Amniotic epithelial cell (primary cell): ENCODE measurements at places on chromosomes 2 and 18.

DNA sequence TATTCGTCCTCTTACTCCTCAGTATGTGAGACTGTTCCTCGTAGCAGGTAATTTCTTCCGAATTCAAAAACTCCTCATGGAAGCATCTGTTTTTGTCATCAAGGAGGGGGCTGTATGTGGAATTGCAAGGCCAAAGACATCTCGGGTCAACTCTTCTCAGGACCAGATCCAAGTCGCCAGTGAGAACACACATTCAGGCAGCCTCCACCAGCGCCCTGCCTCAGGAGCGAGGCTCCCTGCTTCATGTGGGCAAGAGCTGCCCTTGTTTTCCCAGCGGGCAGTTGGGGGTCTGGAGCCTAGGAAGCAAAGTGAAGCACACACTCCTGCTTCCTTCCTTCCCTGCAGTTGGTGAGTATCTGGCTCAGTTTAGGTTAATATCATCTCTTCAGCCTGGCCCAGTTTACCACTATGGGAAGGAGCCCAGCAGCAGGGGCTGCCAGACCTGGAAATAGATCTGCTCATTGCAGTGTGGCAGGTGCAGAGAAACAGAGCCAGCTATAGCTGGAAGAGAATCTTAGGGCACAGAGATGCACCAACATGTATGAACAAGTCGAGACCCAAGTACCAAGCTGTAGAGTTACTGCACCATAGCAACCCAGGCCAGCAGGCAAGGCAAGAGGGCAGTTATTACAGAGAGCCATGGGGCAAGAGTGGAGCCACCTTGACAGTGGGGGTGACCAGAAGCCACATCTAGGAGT lies 25.3 kb downstream of the TMEM127 start:
- DNase-seq = no peak

DNA sequence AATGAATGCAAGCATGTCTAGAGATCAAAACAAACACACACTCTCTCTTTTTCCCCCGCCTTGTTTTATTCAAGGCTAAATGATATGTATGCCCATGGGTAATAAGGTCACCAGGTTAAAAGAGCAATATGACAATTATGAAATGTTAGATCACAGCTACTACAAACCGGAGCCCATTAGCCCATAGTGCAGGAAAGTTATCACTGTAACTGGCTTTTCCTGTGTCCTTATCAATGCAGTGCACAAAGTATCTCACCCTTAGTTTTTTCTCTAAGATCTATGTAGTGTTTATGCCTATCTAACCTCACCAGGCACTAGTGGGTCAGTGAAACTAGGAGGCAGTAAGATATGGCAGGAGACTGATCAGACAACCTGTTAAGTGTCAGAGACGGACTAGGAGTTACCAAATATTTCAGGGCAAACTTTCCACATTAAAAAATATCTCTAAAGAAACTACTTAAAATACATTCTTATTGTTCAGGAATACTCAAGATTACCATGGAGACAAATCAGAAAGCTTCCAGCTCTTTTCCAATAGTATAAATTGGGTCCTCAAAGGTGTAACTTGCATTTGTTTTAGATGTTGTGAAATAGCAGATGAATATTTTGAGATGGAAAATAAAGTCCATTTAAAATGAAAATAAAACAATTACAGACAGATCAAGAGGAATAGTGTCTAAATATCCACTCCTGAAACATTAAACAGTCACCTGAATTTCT lies 282.2 kb downstream of the EXOC6B start:
- DNase-seq = no peak

DNA sequence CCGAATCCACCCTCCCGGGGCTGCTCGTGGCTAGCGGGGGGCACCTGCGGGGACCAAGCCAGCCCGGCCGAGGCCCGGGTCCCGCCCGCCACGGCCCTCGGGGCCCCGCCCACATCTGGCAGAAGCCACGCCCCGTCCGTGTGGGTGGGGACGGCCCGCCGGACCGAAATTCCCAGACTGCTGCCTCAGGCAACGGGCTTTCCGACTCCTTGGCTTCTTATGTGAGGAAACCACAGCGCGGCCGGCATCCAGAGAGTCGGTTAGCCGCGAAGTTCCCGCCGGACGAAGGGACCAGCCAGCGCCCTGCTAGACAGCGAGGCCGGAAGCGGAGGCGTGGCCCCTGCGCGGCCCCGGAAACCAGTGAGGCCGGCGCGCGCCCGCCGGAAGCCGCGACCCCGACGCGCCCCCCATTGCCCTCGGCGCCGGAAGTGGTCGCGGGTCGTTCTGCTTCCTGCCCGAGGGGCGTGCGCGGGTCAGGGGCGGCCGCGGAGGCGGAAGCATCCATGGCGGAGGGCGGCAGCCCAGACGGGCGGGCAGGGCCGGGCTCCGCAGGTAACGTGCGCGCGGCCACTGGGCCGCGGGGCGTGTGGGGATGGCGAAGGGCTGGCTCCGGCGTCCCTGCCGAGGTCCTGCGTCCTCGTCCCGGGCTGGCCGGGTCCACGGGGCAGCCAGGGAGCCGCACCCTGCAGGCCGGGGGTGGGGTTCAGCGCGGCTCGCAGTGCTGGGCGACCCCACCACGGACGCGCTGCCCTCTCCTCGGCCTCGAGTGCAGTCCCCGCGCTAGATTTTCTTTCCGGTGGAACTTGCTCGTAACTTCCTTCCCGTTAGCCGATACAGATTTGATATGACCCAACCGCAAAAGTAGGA lies at the start of gene ASB1:
ASB1 (plus strand) TSS at position 360 of the 867 bp plus-strand sequence; CDS start at position 504, 144 bp downstream.
- peak; percentile 67 for DNase-seq

- DNase-seq = no peak
Observed at GRCh38 chr2:72154386-72154975, 6.8 kb upstream of the CYP26B1 start.

DNA sequence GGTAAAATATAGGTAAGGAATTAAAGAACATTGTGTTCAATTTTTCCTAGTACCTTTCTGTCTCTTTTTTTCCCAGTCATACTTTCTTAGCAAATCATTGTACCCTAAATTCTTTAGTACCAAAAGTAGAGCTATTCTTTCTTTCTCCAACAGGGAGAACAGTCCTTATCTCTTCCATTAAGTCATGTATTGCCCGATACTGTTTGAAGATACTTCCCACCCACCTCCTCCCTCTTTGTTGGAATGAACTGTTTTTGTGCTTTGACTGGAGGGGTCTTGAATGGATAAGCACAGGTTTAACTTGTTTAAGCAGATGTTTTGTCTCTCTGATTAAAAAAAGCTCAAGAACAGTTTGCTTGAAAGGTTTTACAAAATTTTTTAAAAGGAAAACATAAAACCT lies 41.3 kb downstream of the RAB10 start:
- no peak for DNase-seq

GRCh38 chr18:37012452-37012851 lies 183.5 kb downstream of the KIAA1328 start:
- no peak for DNase-seq

GRCh38 chr2:182553483-182553882 lies 126.6 kb upstream of the PDE1A start:
- no peak for DNase-seq

GRCh38 chr2:172462849-172463381 lies 35.5 kb downstream of the ITGA6 start:
- DNase-seq = no peak

DNA sequence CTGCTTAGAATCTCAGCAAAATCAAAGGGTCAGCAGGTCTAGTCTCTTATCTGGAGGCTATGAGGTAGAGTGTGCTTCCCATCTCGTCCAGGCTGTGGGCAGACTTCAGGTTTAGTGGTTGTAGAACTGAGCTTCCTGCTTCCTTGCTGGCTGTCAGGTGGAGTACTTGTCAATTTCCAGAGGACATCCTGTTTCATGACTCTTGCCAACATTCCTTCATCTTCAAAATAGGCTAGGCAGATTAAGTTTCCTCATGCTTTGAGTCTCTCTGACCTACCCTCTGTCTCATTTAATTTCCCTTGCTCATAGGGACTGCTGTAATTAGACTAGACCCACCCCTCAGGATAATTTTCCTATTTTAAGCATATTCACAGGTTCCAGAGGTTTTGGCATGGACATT lies 562.6 kb downstream of the SPAG16 start:
- DNase-seq = no peak

DNA sequence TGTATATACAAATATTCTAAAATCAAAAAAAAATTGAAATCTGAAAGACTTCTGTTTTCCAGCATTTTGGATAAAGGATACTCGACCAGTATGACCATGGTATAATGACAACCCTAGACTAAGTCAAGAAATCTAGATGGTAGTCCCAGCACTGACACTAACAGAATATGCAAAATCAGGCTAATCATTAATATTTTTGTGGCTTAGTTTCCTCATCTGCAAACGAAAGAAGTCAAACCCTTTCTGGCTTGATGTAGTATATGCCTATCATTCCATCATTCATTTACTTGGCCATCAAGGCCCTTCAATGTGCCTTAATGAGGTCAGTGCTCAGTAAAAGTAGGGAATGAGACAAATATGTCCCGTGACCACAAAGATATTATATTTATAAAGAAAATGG lies 83.5 kb downstream of the NCKAP5 start:
- no peak for DNase-seq

DNA sequence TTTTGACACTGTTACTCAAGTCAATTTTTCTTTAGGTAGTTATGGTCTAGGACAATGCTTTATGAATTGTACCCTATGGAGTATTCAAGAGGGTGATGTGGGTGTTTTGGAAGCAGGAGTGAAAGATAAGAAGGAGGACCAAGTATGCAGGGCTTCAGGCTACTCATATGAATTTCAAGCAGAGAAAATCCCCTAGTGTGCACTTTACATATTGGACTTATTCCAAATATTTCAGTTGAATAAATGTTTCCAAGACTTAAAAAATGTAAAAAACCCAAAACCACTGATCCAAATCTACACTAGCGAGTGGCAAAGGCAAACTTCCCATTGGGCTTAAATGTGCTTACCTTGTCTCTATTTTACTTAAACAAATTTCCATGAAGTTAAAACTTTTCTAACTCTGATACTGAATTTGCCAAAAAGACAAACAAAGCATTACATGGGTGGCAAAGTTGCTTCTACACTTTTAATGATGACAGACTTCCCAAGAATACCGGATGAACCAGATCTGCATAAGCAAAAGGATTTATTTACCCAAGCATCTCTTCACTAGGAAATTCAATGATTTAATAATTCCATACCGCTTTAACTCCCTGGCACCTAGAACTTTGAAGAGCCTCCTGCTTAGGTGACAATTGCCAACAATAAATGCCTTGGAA lies 1233.5 kb upstream of the NXPH2 start:
- DNase-seq = no peak

- DNase-seq = no peak
Observed at GRCh38 chr2:198316852-198317396, 512.5 kb downstream of the PLCL1 start.

DNA sequence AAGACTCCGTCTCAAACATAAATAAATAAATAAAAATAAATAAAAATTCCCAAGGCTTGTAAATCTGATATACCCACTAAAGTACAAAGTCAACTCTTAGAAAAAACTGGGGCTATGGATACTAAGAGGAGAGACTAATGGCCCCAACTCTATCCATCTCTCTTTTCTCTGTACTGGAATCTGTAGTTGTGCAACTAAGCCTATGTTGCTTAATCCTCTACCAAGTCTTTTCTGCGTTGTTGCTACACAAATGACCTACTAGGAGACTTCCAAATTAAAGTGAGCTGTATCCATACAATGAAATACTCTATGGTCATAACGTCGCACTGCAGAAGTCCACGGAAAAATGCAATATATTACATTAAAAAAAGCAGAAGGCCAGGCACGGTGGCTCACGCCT lies 8.1 kb downstream of the MRPS5 start:
- peak; percentile 52 for DNase-seq

- peak; percentile 67 for DNase-seq
Observed at GRCh38 chr2:211745295-211746097, 793.1 kb downstream of the ERBB4 start.
